ENCODE measurements at places on chromosomes 1 and 21.
A peak's percentile ranks its signal among the peaks of the same experiment; 100 is the strongest.

- DNase-seq: no peak
These were observed 36.1 kb downstream of the SLX9 start for GRCh38 chr21:44975720-44976555.

DNA sequence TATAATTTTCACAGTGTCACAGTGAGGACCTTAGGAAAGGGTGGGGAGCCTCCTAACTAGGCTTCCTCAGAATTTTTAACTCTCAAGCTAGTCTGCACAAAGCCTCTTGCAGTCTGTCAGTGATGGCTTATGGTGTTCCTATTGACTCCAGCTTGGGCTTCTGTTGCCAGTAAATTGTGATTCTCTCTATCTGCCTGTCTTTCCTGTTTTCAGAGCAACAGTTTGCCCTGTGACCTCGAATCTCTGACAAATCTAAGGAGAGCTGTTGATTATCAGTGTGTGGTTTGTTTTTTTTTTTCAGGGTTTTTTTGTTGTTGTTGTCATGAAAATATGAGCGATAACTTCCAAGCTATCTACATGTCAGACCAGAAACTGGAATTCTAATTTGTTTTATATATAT lies 423.2 kb upstream of the B3GALT2 start:
- DNase-seq: no peak

DNA sequence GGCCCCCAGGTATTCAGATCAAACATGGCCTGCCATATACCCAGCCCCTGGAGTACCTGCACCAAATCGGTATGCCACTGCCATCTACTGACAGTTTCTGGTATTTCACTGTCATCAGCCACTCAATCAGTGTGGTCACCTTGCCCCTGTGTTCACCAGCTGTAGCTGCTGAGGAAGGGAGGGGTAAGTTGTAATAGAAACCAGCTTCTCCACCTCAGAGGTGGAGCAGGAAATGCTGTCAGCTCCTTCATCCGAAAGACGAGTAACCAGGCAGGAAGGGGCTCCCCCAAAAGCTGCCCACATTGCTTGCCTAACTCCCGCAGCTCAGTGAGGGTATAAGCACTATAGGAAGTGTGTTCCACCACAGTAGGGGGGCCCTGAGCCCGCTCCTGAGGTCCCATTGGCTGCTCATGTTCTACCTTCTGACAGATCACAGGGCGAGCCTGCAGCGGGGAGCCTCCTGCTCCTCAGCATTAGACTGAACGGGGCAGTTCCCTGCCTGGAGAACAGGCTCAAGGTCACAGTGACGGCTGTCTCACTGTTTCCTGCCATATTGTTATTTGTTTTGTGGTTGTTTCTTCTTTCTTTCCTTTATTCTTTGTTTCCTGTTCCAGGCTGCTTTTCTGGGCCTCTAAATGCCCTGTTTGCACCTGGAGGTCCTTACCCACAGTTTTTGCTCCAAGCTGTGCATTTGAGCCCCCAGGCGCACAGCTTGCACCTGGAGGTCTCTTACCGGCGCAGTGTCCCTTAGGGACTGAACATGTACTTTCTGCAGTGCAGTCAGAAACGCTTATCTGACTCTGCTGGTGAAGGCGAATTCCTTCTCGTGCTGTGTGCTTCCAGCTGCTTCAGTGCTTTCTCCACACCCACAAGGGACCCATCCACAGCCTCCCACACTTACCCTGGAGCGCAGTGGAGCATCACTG lies 1638.3 kb downstream of the MRPL39 start:
- DNase-seq: no peak

DNA sequence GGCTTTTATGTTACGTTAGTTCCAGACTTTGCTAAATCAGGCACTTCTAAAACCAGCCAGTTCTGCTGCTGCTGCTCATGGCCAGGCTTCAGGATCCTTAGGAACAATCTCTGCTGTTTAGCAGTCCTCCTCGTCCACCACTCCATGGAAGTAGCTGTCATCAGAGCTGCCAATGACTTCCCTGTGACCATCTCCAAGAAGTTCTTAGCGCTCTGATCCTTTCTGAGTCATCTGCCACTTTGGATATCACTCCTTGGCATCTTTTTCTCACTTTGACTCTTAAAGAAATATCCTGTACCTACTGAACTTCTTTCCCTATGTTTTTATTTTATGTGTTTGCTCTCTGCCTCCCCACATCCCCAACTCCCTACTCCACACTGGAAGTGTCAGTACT lies 14.7 kb upstream of the IRF2BP2 start:
- DNase-seq: no peak

DNA sequence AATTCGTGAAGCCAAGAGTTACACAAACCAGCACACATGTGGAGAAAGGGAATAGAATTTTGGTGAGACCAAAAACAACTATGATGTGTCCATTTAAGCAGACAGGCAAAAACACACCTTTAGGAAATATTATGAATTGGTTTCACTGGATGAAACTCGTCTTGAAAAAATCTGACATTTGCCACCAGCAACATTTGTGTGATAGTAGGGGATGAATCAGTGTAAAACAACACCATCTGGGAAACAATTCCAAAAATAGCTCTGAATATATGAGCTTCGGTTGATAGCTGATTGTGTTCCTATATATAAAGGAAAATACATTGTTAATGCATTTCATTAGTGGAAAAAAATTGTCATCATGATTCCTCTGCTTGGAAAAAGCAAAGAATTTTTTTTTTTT lies 327.8 kb downstream of the PAPPA2 start:
- DNase-seq: no peak

DNA sequence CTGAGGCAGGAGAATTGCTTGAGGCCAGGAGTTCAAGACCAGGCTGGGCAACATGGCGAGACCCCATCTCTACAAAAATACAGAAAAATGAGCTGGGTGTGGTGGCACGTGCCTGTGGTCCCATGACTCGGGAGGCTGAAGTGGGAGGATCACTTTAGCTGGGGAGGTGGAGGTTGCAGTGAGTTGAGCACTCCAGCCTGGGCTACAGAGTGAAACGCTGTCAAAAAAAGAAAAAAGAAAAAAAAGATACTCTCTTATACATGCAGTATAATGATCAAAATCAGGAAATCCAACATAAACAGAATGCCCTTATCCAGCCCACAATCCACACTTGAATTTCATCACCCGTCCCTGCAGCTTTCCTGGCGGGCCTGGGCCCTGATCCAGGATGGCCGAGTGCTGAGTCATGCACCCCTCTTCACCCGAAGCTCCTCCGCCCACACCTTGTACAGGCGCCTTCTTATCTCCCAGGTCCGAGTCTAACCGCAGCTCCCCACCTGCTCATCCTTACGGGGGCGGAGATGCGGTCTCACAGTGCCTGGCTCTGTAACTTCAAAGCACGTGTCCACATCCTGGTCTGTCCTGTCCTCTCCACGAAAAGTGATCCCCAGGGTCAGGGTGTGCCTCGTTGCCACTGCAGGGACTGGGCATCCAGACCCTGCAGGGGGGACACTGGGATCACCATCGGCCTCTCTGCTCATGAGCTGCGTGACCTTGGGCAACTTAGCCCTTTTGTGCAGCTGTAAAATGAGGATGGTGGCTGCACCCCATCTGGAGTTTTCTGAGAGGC lies 120.2 kb upstream of the SLC45A1 start:
- DNase-seq: no peak

DNA sequence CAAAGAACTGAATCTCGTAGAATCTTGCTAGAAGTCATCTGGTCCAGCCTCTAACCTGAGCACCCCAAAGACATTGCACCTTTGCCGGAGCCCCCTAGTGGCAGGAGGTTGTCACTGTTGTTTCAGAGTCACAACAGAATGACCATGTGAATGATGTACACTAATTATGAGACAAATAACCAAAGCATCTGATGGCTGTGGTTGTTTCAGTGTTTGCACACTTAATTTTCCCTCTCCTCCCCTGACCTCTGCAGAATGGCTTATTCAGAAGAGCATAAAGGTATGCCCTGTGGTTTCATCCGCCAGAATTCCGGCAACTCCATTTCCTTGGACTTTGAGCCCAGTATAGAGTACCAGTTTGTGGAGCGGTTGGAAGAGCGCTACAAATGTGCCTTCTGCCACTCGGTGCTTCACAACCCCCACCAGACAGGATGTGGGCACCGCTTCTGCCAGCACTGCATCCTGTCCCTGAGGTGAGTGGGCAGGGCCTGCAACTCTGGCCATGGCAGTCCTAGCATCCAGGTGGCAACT lies 26.4 kb downstream of the TRAF5 start:
- no peak for DNase-seq

GRCh38 chr1:995665-996633 lies 3.9 kb downstream of the HES4 start:
- no peak for DNase-seq

- peak; percentile 92 for DNase-seq
These were observed 115.7 kb downstream of the RGL1 start for GRCh38 chr1:183920651-183921050.

GRCh38 chr1:47991187-47991586 lies 6.0 kb downstream of the TRABD2B start:
- DNase-seq: no peak

DNA sequence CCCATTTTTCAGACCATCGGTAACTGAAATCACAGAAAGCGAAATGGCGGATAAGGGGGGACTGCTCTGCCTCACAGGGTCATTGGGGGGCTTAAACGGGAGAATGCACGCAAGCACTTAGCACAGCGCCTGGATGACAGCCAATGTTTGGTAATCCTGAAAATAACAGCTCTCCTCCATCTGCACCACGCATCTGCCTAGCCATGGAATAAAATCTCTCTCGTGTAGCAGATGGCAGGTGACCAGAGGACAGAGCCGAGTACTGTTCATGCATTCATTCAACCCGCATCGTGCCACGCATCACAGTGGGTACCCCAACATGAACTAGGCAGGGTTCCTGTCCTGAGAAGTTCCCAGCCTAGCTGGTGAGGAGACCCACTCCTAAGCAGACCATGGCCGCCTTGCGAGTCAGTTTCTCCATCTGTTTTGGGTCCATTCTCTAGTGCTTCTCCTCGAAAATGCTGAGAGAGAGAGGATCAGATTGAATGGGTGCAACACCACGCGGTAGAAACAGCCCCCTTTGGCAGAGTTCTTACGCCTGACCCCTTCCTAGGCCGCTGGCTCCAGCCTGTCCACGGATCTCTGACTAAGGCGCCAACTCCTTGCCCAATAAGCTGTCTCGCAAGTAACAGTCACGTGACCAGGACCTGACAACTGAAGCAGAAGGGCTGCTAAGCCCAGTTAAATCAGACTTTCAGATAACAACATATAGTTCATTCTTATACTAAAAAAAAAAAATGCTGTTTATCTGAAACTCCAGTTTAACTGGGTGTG lies 7.3 kb downstream of the SLC1A7 start:
- DNase-seq: no peak

Measured in hippocampal formation (tissue), 2 donors.